ENCODE measurements at places on chromosomes 2 and 18.
A peak's percentile ranks its signal among the peaks of the same experiment; 100 is the strongest.

DNA sequence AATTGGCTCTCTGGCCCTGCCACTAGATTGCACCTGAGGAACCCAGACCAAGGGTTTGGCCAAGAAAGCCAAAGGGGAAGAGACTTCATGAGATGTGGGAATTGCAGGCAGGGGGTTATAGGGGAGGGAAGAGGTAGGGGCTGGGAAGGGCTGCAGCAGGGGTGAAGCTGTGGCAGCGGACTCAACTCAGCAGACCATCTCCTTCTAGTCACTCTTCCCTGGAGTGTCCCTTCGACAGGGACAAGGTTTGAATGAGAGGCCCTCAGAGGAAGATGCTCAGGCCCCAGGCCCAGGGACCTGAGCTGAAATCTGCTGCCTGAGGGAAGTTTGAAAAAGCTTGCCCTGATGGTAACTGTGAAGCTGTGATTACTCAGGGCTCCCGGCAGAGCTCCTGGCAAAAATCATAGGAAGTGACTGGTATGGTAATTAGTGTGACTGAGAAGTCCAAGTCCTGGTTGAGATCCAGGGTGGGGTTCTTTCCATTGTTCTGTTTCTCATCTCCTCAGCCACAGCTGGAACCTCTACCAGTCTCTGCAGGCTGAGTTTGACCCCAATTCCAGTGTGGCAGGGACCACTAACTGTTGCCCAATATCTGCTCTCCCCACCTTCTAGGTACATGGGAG, 300.9 kb downstream of the CYP26B1 start:
- no peak for DNase-seq

DNA sequence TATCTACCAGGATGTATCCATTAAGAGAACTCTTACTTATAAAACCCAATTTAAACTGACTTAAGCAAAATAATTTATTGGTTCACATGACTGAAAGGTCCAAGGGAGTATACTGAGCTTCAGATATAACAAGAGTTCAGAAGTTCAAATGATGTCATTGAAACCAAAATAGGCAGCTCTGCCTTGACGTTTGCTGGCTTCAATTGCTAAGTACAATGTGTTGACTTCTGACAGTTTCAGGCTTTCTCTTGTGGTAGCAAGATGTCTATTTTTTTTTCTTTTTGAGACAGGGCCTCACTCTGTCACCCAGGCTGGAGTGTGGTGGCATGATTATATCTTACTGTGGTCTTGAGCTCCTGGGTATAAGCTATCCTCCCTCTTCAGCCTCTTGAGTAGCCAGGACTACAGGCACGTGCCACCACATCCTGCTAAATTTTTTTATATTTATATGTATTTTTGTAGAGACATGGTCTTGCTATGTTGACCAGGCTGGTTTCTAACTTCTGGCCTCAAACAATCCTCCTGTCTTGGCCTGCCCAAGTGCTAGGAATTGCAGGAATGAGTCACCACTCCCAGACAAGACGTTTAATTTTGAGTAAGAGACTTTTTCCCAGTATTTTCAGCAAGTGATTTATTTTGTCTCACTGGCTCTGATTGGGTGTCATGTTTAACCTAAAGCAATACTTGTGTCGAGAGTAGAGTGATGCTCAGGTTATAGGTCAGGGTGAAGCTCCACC, 184.8 kb downstream of the NR4A2 start:
- DNase-seq, result no peak

- no peak for DNase-seq
Observed at GRCh38 chr2:208619993-208620392, 213.4 kb downstream of the PTH2R start.

GRCh38 chr2:10572701-10573100, 117.1 kb downstream of the NOL10 start:
- no peak for DNase-seq

GRCh38 chr2:95267458-95268210, 6.6 kb upstream of the PROM2 start:
- no peak for DNase-seq

GRCh38 chr2:180707884-180708205, 272.6 kb upstream of the UBE2E3 start:
- DNase-seq, result peak; percentile 2

- DNase-seq, result no peak
Observed at GRCh38 chr2:65537651-65538385, 105.4 kb upstream of the SPRED2 start.

DNA sequence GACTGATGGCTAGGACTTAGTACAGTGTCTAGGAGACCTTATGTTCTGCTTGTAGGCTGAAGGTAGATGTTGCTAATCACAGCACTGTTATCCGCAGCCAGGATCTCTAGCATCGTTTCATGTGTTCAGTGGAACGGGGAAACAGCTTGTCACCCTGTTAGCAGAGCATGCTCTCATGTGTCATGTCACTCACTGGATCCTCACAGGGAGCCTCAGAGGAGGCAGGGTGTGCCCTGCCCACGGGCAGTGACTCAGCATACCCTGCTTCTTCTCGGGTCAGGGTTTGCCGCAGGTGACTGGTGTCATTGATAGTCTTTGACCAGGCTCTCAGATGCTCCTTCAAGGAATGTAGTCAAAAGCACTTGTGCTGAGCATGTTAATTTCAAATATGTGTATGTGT, 44.4 kb downstream of the RPIA start:
- DNase-seq, result peak; percentile 81

DNA sequence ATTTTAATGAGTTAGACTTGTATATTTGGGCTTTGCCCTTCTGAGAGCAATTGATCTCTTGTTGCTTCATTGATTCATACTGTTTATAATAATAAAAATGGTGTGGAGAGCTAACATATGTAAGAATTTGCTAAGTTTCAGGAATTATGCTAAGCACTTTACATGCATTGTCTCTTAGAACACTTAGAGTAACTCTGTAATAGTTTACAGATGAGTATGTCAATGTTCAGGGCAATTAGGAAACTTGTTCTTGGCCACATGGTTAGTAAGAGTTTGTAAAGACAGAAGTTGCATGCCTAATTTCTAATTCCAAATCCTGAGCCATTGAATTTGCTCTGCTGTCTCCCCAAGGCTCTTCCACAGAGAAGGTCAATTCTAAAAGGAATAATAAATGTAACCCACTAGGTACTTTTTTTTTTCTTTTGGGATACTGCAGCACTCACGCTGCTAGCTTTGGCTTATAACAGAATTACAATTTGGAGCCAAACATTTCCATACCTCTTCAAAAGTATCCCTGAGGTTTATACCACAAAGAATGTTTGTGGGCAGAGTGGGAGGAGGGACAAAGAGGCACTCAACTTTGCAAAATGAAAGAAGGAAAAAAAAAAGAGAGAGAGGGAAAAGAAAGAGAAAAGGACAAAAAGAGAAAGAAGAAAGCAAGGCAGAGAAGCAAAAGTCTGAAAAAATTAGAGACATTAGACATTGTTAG, 232.4 kb downstream of the CALCRL start:
- no peak for DNase-seq

DNA sequence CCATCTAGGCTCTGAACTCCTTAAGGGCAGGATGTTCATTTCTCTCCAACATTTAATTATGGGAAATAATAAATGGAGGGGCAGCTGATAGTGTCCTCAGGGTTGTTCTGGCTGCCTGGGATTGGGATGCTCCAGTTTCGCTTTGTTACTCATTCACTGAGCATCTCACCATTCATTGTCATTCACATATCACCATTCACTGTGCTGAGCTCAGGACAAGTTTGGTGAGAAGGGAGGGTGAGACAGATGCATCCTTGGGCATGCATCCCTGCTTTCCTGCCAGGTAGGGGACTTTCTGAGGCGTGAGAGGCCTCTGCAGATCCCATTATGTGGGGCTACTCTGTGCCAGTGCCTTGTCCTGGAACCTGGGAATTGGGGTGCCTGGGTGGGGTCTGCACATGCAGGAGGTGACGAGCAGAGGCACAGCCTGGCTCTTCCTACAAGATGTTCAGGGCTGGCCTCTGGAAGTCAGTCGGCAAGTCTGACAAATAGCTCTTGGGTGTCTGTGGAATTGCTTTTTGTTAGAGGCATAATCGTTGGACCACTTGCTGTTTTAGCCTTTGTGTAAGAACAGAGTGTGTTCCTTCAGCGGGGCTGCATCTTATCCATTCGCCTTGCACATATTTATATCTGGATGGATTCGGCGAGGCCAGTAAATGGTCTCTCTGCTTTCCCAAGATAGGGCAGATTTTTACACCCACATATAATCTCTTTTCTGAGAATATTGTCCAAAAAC, 323.2 kb upstream of the THSD7B start:
- no peak for DNase-seq

DNA sequence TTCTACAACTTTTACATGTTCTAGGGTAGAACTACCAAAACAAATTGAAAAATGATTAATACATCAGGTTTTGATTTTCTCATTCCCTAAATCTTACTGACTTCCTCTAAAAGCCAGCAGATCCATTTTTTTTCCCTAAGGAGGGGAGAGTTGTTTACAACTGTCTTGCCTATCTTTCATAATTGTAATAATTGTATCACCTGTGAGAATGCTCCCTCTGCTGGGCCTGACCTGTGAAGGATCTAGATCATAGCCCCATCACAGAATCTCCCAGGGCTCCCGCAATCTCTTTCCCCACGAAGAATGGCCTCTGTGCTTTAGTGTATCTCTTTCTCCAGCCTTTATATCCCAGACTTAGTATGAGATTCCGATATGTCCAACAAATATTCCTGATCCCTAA, 9.1 kb downstream of the LOXL3 start:
- DNase-seq, result no peak

- no peak for DNase-seq
Observed at GRCh38 chr2:71822463-71822862, 325.2 kb downstream of the CYP26B1 start.

DNA sequence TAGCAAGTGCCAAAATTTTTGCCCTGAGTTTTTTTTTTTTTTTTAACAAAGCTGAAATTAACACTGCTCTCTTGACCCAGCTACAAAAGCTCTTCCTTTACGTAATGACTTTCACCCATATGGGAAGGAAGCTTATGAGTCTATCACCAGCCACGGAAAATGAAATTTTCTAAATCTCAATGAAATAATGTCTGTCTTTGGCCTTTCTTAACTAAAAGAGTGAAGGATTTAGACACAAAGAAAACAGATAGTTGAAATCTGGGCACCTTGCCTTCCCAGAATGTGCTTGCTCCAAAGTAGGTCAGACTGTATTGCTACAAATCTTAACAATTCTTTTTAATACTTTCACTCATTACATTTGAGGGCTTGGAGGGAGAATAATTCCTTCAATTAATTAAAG, 180.8 kb upstream of the MGAT5 start:
- no peak for DNase-seq

DNA sequence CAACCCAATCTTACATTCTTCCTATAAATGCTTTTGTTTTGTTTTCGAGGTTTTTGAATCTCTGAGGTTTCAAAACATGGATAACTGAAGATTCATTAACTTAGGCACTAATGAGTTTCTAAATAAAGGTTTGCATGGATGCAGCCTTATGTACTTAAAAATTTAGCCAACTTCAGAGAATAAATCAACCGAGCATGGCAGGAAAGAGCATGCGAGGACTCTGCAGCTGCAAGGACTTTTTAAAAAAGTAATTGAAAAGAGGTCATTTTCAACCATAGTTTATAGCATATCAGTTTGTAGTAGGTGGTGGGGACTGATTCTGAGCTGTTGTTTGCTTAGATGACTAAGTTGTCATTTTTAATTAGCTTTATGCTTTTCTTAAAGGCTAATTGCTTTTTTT, 567.0 kb upstream of the ZEB2 start:
- DNase-seq, result no peak

GRCh38 chr18:14025306-14025940, 106.8 kb downstream of the ZNF519 start:
- no peak for DNase-seq

GRCh38 chr2:216084547-216084946, 2.8 kb downstream of the TMEM169 start:
- peak; percentile 68 for DNase-seq

GRCh38 chr2:98444436-98445176, at the start of gene INPP4A:
Gene INPP4A, plus strand, starts transcription at chr2:98444858. Its CDS starts 75,191 bp downstream, at chr2:98520049.
- peak; percentile 83 for DNase-seq

DNA sequence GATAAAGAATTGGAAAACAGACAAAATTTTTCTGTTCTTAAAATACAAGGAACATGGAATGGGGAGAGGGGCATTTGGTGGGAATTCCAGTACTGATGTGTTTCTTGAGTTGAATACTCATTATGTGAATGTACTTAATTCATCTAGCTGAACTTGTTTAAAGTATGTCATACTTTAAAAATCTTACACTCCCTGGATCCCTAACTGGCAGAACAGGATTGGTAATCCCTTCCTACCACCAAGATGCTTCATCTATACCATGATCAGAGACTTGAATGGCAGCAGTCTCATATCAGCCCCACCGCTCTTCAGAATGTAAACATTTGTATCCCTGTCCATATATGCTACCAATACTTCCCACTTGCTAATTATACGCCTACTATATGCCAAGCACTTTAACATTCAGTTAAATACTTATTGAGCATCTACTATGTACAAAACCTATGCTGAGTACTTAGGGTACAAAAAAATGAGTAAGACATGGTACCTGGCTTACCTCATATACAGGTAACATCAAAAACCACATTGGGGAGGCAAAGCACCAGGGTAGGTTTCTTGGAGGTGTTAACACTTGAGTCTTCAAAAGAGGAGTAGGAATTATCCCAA, 5.3 kb downstream of the MEMO1 start:
- DNase-seq, result no peak

DNA sequence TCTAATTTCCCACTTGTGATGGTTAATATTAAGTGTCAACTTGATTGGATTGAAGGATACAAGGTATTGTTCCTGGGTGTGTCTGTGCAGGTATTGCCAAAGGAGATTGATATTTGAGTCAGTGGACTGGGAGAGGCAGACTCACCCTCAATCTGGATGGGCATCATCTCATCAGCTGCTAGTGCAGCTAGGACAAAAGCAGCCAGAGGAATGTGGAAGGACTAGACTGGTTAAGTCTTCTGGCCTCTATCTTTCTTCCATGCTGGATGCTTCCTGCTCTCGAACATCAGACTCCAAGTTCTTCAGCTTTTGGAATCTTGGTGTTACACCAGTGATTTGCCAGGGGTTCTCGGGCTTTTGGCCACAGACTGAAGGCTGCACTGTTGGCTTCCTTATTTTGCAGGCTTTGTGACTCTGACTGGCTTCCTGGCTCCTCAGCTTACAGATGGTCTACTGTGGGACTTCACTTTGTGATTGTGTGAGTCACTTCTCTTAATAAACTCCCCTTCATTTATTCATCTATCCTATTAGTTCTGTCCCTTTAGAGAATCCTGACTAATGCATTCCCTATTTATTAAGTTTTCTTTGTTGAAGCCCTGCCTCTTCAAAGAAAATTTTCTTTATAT, 1087.5 kb upstream of the NXPH2 start:
- DNase-seq, result no peak

GRCh38 chr2:227765788-227766372, 20.2 kb downstream of the SCYGR8 start:
- no peak for DNase-seq

All from hematopoietic multipotent progenitor cell treated with erythropoietin and hydrocortisone succinate and interleukin-3 and kit ligand, for 4 days (in vitro differentiated cells).